ENCODE measurements at places on chromosomes 2 and 18. TPM values are rescaled to one million over a fixed set of nuclear protein-coding genes. Genes with fewer than 3 reads are reported as not detected.
A peak's percentile ranks its signal among the peaks of the same experiment; 100 is the strongest.

The SERPINB12 gene
- polyA plus RNA-seq = not detected

- no peaks in the 10 kb centered on the region for H3K4me1 ChIP-seq
- H3K27ac ChIP-seq = no peak overlapping the region
- no peak overlapping the region for H3K4me3 ChIP-seq
- H3K27me3 ChIP-seq = no peaks in the 10 kb centered on the region
Measured at GRCh38 chr2:168671932-168672331, 130.5 kb upstream of the NOSTRIN start.

GRCh38 chr2:28102455-28102874, 211.9 kb downstream of the BABAM2 start:
- no peaks in the 10 kb centered on the region for H3K4me1 ChIP-seq
- no peak for DNase-seq
- no peaks in the 10 kb centered on the region for H3K36me3 ChIP-seq
- no peak overlapping the region for H3K4me3 ChIP-seq
- peak overlapping the region; percentile 74 for H3K27ac ChIP-seq
- H3K27me3 ChIP-seq = no peaks in the 10 kb centered on the region

The MRO gene
- not detected for polyA plus RNA-seq

GRCh38 chr2:11371092-11371937, 26.9 kb upstream of the ROCK2 start:
- H3K27me3 ChIP-seq = no peaks in the 10 kb centered on the region
- H3K4me1 ChIP-seq = peaks cover 32% of the 10 kb centered on the region
- H3K36me3 ChIP-seq = no peaks in the 10 kb centered on the region
- H3K4me3 ChIP-seq = no peak overlapping the region
- DNase-seq = peak; percentile 52
- H3K27ac ChIP-seq = no peak overlapping the region

- DNase-seq = no peak
- H3K27ac ChIP-seq = no peak overlapping the region
- peaks cover 14% of the 10 kb centered on the region for H3K4me1 ChIP-seq
- no peaks in the 10 kb centered on the region for H3K27me3 ChIP-seq
Measured at GRCh38 chr2:177338177-177338721, 54.3 kb upstream of the AGPS start.
